ENCODE measurements at places on chromosomes 11 and 22. TPM values are rescaled to one million over a fixed set of nuclear protein-coding genes. Genes with fewer than 3 reads are reported as not detected.

Gene BDNF
- total RNA-seq = 3.4 TPM

Gene GLB1L2
- 0.21 TPM for total RNA-seq

Gene OR5P2
- total RNA-seq = not detected

Gene VSTM5
- not detected for total RNA-seq

Gene SFI1
- 23.1 TPM for total RNA-seq

Gene CARD16
- total RNA-seq = 37.5 TPM

Gene FXYD6
- total RNA-seq = 0.26 TPM

Gene CARD10
- total RNA-seq = 39.7 TPM

Gene VSIG2
- 0.26 TPM for total RNA-seq

Gene SRSF8
- total RNA-seq = 19.1 TPM

Gene FGF3
- total RNA-seq = not detected

Gene CSF2RB
- 8.9 TPM for total RNA-seq

Gene LIN7C
- total RNA-seq = 43.3 TPM

Gene OR4C13
- not detected for total RNA-seq

Gene SEC14L6
- not detected for total RNA-seq

Gene MMP8
- total RNA-seq = not detected

Gene IL10RA
- under 0.01 TPM for total RNA-seq

Gene NNMT
- total RNA-seq = 346 TPM

Gene UNC93B1
- 14.7 TPM for total RNA-seq

Gene MPZL2
- total RNA-seq = 148 TPM

Gene MB
- not detected for total RNA-seq

Gene IGF2
- 0.28 TPM for total RNA-seq

Gene KCTD14
- 2.0 TPM for total RNA-seq

Gene C11orf52
- not detected for total RNA-seq

Gene E2F8
- 5.2 TPM for total RNA-seq

Gene POTEH
- not detected for total RNA-seq

Gene MMP13
- not detected for total RNA-seq
